ENCODE measurements at places on chromosomes 2 and 18.

- no peak for DNase-seq
These were observed at the start of gene ANKRD30B for GRCh38 chr18:14747513-14748474. Gene ANKRD30B (plus strand): TSS chr18:14748172. CDS start chr18:14748420, 248 bp downstream.

DNA sequence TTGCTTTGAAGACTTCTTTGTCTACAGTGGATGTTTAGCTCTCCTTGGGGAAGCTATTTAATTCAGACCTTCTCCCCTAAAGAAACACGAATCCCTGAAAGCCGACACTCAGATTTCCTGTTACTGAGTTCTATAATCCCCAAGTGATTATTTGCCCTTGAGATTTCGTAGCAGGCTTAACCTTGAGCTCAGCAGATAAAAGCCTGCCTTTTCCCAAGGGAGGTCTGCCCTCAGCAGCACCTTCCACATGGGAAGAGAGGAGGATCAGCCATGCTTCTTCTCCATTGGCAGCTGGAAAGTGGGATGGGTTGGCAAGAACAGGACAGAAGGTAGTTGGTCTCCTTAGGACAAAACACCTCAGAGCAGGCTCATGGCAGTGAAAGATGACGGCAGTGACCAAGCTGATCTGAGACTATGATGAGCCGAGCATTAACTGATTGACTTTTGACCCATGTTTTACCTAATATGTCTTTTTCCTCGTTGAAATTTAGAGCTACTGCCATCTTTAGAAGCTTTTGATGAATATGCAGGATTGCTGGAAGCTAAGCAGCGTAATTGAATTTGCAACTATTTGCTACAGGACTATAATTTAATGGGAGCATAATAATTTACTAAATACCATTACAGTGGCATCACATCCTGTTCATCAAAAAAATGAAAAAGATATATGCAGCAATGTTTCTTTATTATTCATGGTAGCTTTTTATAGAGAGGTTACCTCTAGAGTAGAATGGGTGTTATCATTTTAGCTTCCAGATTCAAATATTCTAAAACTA lies 511.1 kb upstream of the ID2 start:
- DNase-seq, result no peak

- DNase-seq, result no peak
These were observed 5.5 kb downstream of the TIMM21 start for GRCh38 chr18:74153793-74154192.

- DNase-seq, result no peak
These were observed 56.1 kb upstream of the TTN start for GRCh38 chr2:178863130-178863855.

DNA sequence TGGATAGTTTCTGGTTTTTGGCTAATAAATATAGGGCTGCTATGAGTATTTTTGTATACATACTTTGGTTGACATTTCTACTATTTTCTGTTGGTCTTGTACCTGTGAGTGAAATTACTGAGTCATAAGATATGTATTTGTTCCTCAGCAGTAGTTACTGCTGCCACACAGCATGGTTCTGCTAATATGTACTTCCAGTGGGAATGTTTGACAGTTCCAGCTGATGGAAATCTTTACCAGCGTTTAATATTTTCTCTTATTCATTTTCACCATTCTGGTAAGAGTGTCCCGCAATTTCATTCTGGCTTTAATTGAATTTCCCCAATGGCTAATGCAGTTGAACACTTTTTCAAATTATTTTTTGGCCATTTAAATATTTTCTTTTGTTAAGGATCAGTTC lies 57.9 kb upstream of the IL1R1 start:
- DNase-seq, result no peak

DNA sequence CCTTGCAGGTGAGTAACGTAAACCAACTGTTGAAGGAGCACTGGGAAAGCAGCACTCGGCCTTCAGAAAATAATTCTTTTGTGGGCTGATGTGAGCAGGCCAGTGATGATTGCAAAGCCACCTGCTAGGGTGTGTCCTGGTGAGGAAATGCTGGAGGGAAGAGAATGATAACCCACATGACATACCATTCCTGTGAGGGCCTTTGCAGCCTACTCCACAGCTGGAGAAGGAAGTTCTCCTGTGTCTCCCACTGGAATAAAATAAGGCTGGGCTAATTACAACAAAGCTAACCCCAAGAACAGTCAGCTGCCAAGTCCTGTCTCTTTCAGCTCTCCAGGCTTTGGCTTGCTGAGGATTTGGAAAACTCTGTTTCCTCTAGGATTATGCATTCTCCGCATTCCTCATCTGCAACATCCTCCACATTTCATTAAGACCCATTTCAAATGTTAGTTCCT lies 16.7 kb upstream of the DSG1 start:
- DNase-seq, result no peak

DNA sequence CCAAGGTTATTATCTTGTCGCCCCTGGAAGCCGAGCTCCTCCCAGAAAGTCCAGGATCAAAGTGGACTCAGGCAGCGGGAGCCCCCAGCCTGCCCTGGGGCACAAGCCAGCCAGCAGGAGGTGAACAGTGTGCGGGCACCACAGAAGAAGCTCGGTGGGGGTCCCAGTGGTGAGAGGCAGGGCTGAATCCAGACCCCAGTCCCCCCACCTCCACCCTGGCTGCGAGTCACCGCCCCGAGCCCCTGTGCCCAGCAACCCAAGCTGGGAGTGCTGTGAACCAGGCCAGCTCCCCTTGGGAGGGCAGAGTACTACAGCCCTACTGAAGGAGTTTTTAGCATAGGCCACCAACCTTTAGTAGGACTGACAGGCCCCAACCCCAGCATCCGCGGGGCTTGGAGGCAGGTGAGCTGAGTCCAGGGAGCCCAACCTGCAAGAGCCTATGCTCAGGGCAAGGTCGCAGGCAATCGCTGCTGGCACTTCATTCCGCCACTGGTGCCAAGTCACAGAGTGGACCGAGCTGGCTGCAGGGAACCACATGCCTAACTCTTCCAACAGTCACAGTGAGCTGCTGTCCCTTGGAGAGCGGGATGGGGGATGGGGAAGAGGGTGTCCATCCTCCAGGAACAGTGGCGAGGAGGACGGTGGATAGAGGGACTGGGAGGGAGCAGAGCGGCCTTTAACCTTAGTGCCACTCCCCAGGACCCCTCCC lies 3.0 kb downstream of the PIEZO2 start:
- no peak for DNase-seq

- no peak for DNase-seq
These were observed 708.6 kb downstream of the CCDC85A start for GRCh38 chr2:56892382-56892781.

DNA sequence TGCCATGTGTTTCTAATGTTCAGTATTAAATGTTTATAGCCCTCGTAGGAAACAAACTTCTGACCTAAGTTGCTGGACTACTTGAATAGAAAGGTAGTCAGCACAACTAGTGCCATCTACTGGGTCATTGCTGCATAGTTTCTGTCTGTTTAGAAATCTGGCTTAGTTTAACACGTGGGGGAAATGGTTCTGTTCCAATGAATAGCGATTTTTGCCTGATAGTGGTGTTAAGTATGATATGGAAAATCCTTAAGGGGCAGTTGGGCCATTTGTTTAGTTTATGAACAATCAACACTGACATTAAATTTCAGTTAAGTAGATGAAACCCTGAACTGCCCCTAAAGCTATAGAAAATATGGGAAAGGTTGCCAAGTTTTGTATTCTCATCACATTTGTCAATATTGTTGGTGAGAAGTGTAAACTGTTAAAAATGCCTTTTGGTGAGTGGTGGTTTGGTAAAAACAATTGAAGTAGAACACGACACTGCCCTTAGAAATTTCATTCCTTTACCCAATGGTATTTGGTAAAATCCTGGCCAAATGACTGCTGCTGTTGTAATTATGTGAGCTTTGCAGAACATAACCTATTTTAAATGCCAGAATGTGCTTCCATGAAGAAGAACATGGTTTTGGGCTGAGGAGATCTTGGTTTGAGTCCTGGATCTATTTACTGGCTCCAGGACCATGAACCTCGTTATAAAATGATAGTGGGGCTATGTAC lies 13.2 kb downstream of the NABP1 start:
- DNase-seq, result no peak

GRCh38 chr18:79241755-79242154 lies 154.0 kb upstream of the NFATC1 start:
- DNase-seq, result no peak

GRCh38 chr2:163266772-163267171 lies 428.2 kb upstream of the KCNH7 start:
- no peak for DNase-seq

DNA sequence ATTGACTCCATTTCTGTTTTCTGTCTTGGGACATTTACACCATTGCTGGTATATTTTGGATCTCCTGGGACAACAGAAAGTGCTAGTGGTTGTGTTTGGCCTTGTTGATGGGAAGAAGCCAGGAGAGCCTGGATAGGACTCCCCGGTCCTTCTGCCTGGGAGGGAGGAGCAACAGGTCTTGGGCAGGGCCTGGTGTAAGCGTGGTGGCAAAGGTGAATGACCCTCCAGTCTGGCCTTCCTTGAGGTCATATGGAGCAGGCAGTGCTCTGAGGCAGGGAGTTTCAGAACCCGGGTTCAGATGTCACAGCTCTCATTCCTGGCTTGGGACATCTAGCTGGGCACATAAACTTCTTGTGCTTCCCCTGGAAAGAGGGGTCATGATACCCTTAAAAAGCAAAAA lies 56.0 kb upstream of the RBM44 start:
- DNase-seq, result no peak

- DNase-seq, result no peak
These were observed 88.3 kb downstream of the SLC8A1 start for GRCh38 chr2:40363631-40364030.

DNA sequence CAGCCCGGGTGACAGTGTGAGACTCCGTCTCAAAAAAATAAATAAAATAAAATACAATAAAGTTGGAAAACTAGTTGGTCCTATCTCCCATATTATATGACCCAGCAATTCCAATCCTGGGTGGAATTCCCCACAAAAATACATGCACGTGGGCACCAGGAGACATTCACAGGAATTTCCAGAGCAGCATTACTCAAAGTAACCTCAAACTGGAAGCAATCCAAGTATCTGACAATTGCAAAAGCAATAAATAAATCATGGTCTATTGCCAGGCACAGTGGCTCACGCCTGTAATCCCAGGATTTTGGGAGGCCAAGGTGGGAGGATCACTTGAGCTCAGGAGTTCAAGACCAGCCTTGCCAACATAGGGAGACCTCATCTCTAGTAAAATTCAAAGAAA lies 101.2 kb upstream of the MAP4K4 start:
- DNase-seq, result no peak

DNA sequence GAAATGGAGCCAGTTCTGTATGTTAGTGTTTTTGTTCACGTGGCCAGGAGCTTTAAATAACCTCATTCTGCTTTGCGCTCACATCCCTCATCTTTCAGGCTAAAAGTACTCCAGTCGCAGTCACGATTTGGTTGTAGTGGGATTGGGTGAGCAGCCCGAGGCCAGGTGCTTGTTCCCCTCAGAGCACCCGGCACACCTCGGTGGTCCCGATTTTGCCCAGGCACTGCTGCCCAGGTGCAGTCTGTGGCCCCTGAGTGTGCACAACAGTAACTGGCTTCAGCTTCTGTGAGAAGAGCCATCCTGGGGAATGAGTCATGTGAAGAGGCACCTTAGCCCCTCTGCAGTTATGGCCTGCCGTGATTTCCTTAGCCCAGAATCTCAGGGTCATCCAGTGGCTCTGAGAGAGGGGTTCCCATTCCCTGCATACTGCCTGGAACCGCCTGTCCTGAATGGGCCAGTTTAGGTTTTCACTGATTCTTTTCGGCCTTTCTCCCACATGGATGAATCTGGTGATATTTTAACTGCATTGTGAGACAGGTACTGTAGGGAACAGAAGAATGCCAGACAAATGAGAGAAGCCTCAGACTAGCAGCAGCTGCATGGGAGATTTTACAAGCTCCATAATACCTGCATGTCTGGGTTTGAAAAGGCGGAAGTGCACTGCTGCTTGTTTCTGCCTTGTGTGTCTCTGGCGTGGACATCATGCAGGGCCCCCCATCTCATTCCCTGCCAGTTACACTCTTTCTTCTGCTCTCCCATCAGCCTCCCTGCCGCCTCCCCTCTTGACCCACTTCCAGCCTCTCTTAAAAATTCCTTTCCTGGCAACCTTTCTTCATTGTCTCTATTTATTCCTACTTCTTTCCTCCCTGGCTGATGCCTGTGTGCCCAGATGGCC lies 33.5 kb downstream of the IMPA2 start:
- DNase-seq, result peak; percentile 64

- DNase-seq, result no peak
These were observed 306.0 kb upstream of the CELF4 start for GRCh38 chr18:37871561-37871960.

DNA sequence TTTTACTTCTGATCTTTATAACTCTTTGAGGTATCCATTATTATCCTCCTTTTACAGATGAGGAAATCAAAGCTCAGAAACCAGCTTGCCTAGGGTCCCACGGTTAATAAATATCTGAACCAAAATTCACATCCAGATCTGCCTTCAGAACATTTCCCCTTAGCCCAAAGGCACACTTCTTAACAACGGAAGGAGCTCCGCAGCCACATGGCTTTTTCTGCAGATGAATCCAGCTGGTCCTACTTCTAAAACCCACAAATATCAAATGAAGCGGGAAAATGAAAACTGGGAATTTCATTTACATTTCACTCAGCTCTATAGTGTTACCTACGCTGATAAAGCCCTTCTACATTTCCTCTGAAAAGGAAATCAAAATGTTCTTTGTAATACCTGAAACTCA lies 357.0 kb upstream of the ID2 start:
- DNase-seq, result no peak

DNA sequence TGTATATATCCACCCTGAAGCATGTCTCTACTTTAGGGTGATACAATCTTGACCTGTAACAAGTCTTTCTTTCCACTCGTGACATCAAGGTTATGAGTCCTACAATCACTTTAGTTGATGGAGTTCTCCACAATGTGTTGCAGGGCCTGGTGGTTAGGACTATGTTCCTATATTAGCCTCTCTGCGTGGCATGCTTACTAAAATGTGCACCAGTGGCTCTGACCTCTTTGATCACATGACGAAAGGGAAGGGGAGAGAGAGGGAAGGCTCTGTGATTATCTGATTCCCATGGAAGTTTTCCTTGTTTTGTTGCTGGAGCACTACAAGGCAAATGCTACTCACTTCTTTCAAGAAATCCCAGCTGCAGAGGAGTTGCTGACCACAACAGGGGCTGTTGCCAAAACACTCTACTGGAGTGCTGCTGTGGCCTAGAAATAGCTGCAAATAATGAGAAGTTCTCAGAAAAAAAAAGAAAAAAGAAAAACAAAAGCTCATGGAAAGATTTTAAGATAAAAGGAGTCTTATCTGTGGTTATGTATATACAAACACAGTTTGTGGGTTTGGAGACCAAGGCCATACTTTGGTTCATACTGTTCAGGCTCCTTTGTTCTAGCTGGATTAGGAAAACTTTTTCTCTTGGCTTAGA lies 272.8 kb upstream of the MMADHC start:
- DNase-seq, result peak; percentile 76

DNA sequence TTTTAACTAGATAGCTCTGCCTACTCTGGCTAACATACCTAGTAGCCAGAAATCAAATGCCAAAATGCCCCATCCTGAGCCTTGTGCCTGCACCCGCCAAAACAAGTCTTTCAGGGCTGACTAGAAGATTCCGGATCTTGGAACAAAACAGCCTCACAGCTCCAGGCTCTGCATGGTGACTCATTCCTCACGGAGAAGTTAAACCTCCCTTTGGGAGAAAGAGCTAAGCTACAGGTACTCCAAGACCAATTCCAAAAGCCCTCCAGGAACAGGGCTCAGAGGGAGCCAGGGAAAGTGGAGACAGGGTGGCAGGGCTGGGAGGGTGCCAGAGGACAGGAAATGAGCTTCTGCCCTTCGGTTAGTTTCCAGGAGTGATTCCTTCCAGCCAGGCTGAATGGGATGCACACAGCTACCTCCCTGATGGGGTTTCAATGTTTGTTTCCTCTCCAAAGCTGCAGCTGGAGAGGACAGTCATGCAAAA lies 295.6 kb downstream of the TNS1 start:
- DNase-seq, result peak; percentile 68

GRCh38 chr18:813172-814071 lies 1.4 kb upstream of the YES1 start:
- no peak for DNase-seq

Measured in left forelimb (tissue), 1 donor.